Bronchial epithelial cell (primary cell): ENCODE measurements at places on chromosomes 5 and 9.

DNA sequence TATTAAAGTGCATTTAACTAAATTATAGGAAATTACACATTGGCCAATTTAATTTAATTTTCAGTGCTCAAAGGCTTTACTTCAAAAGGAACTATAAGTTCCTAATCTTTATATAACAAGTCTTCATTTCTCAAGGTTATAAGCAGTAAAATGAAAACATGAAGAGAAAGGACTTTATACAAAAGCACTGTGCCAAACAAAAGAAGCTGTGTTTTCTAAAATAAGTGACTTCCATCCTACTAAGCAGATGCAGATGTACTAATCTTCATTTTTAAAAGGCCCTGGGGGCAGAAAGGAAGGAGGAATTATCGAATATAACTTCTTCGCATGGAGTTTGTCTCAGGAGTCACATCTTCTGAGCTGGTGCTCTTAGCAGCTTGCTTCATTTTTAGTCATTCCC, 81.4 kb downstream of the SHC3 start:
- no peak for DNase-seq

- no peak for DNase-seq
Observed at GRCh38 chr5:108924457-108924961, 176.8 kb downstream of the FER start.

DNA sequence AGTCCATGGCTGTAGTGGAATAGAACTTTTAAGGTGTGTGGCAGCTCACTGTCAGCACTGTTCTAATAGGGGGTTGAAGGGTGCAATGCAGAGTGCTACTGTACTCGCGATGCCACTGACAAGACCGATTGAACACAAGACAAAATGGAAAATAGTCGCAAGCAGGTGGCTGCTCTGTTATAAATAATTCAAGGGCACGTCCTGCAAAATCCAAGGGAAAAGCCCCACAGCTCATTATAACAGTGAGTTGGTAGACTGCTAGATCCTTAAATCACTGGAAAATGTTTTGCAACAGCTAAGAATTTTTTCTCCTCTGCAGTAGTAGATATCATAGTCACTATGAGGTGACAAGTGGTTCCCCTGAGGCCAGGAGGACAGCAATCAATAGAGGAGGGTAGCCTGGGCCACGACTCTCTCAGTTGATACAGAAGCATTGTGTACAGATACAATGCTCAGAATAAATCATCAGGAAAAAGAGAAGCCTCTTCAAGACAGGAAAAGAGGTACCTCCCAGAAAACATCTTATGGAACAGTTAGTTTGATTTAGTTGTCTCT, 926.3 kb downstream of the TLE4 start:
- no peak for DNase-seq

GRCh38 chr5:144247131-144247530, 76.5 kb downstream of the KCTD16 start:
- no peak for DNase-seq

GRCh38 chr5:192970-193831, 1.9 kb downstream of the LRRC14B start:
- no peak for DNase-seq

- DNase-seq = no peak
Observed at GRCh38 chr5:15566306-15566705, 66.3 kb downstream of the FBXL7 start.
